ENCODE measurements at places on chromosomes 4 and X.
A peak's percentile ranks its signal among the peaks of the same experiment; 100 is the strongest.

DNA sequence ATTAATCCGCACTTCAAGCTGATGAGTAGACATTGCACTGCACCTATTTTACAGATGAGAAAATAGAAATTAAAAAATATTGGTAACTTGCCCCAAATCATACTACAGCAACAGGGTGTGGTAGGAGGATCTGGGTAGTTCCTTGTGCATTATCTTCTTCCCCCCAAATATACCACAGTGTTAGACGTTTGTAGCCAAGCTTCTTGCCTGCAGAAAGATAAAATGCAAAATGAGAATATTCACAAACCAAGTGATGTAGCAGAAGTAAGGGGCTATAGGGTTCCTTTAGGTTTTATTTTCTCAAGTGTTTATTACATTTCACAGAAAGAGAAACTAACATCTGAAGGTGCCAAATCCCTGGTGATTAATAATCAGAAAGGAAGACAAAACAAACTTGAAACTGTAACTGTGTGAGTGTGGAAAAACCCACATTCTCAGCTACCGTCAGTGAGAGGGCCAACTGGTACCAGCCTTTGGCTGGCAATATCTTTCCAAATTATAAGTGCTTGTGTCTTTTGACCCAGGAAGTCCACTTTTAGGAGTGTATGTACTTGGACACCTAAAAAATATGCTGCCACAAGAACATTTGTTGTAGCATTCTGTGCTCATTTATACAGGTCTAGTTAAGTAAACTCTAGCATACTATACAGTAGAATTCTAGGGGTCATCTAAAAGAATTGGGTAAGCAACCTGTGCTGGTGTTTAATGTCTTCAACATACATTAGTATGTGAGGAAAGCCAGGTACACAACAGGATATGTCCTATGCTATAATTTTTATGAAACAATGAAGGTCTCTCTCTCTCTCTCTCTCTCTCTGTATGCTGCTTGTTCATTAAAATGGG is 6.7 kb upstream of the CD38 start:
- DNase-seq = no peak

DNA sequence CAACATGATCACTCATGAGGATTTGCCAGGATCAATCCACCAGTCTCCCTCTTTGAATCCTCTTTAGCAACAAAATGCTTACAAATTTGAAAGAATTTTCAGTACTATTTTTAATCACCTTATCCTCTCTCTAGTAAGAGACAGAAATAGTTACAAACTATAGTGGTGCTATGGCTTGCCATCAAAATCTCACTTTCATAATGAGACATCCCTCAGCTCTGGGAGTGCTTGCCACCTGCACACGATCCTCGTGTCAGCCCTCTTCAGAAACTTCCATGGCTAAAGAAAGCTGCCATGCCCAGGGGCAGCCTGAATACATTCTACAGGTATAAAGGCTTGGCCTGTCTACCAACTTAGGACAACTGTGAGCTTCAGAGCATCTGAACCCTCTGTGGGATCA is 5.1 kb upstream of the DHX15 start:
- DNase-seq = no peak

- peak; percentile 57 for DNase-seq
Observed at GRCh38 chr4:41145571-41146078, 68.7 kb downstream of the APBB2 start.

DNA sequence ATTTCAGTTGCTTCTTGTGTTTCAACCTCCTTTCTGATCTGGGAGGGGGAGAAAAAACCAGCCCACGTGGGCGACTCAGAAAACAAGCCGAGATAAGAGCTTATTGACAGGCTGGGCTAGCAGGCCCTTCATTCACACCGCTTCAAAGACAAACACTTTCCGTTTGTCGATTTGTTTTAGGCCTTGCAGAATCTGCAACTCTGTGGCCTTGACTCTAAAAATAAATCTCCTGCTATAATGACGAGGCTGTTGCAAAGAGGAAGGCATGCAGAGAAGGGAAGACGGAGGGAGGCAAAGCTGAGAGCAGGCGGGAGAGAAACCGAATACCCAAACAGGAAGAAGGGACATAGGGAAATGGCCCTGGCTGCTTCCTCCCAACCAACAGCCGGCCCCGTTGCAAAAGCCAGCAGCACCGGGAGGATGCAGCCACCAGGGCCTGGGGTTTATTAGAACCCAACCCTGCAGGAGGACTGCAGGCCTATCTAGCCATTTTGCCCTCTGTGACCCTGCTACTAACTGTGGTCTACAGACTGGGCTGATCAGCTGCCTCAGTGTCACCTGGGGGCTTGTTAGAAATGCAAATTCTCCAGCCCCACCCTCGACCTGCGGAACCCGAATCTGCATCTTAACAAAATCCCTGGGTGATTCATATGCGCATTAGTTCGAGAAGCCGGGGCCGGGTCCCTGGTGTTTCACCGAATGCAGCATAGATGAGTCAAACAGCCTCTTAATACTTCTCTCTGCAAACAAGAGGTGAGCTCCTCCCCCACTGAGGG is 325.5 kb downstream of the BCOR start:
- peak; percentile 46 for DNase-seq

GRCh38 chr4:38330936-38331335 is 333.1 kb upstream of the KLF3 start:
- DNase-seq = peak; percentile 92

DNA sequence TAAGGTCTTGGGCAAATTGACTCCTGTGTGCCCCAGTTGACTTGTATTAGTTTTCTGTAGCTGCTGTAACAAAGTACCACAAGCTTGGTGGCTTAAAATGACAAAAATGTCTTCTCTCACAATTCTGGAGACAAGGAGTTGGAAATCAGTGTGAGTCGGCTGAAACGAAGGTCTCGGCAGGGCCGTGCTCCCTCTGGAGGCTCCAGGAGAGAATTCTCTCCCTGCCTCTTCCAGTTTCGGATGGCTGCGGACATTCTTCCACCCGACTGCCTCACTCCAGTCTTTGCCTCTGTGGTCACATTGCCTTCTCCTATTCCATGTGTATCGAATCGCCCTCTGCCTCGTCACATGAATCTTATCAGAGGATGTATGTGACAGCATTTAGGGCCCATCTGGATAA is 66.0 kb upstream of the PHOX2B start:
- no peak for DNase-seq

GRCh38 chr4:173752610-173753230 is 222.7 kb upstream of the HAND2 start:
- no peak for DNase-seq
